ENCODE measurements at places on chromosomes 6 and 20. TPM values are rescaled to one million over a fixed set of nuclear protein-coding genes. Genes with fewer than 3 reads are reported as not detected.

COL19A1 gene
- total RNA-seq = not detected

PRDM13 gene
- total RNA-seq = 0.14 TPM

SLC17A9 gene
- 41.7 TPM for total RNA-seq

OR2B2 gene
- not detected for total RNA-seq

AURKA gene
- total RNA-seq = 103 TPM

XKR7 gene
- 2.3 TPM for total RNA-seq

UST gene
- 33.8 TPM for total RNA-seq

TPD52L2 gene
- total RNA-seq = 87.2 TPM

DNA sequence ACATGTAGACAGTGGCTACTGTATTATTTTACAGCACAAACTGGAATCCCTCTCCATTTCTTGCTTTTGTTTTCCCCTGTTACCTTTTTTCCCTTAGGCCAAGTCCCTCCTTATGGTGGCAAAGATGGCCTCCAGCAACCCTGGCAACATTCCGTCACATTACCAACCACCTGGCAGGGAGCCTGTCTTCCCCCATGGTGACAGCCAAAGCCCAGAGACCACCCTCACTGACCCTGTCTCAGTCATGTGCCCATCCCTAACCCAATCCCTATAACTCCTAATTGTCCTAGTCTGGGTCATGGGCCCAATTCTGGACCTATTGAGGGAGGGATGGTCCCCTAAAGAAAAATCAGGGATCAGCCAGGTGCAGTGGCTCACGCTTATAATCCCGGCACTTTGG is 27.6 kb downstream of the PARD6B start:
- no peak for DNase-seq

GRCh38 chr20:58692579-58693225 is at the start of gene NPEPL1:
NPEPL1 (plus strand) TSS chr20:58692800; CDS start chr20:58692901, 101 bp downstream.
- DNase-seq = peak; percentile 58

DNA sequence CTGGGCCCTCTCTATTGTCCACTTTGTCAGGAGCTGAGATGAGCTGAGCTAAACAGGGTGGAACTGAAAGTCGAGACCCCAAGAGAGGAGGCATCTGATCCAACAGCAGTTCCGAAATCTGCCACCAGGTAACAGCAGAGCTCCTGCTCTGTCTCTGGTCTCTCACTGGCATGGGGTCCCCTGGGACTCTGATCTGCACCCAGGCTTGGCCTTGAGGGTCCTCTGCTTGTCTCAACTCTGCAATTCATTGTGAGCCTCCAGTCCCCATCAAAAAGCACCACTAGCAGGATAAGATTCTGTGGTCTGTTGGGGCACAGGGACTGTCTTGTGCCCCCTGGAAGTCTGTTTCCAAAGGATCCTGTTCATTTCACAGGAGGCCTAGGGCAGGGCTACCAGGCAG is 62.5 kb upstream of the TOP1 start:
- peak; percentile 57 for DNase-seq

DNA sequence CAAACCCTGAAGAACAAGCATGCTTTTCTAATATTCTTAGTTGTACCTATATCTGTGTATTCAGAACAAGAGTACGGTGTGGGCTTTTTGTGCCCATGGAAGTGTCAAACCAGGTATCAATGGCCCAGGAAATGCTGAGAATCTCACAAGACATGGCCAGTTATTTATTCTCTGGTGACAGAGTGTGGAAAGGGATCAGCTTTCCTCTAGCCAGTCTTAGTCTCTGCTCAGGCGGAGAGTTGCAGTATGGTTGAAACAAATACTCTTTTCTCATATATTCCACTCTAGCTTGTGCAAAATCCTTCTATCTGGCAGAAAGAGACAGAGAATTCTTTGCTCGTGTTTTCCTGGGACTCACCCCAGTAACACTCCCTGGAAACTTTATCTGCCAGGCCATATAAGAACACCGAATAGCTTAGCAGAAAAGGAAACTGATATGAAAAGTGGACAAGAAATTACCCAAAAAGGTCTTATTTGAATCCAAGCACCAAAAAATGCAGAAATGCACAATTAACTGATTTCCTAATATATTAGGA is 173.3 kb upstream of the RSPO3 start:
- DNase-seq = no peak

DNA sequence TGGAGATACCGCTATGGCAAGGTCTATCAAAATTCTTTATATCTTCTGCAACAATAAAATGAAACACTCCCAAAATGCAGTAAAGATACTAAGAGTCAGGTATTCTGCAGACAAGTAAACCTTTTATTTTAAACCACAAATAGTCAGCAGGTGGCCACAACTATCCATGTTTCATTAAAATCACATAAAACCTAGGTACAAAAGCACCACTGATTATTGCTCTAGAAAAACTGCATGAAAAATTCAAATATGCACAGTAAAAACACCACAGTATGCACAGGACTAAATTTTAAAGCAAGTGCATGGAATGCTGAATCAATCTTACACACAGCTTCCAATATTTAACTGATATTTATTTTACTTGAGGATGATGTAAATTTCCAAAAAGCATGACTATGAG is 33.3 kb downstream of the HMGN3 start:
- DNase-seq = no peak

- no peak for DNase-seq
Measured at GRCh38 chr6:159201336-159201735, 32.1 kb downstream of the FNDC1 start.

DNA sequence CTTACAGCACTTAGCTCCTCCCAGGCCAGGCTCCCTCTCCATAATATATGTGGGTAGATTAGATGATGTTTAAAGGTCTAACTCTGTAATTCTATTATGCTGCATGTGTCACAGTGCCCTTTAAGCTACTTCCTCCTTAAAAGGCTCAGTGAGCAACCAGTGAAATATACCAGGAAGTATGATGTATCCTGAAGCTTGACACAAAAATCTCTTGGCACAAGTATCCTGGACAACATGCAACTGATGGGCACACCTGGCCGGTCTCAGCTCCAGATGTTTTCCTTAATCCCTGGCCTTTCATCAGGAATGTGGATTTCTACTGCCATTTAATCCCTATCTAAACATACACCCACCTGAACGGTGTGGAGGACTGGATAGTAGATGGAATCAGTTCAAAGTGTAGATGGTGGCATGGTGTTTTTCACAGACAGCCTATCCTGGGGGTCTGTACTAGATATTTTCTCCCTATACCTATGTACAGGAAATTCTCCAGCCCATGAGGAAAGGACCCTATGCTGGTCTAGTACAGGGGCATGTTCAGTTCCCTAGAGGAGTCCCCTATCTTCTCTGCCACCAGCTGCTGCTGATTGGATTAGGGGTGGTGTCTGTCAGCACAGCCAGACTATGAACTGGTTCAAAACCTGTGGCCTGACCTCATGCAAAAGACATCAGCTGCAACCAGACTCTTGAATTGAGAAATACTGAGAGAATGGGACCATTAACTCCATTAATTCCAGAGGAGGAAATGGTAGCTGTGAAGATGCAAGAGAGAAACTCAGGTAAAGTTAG is 59.4 kb upstream of the CITED2 start:
- no peak for DNase-seq

- DNase-seq = peak; percentile 55
Measured at GRCh38 chr6:33702345-33702977, 9.0 kb downstream of the UQCC2 start.

DNA sequence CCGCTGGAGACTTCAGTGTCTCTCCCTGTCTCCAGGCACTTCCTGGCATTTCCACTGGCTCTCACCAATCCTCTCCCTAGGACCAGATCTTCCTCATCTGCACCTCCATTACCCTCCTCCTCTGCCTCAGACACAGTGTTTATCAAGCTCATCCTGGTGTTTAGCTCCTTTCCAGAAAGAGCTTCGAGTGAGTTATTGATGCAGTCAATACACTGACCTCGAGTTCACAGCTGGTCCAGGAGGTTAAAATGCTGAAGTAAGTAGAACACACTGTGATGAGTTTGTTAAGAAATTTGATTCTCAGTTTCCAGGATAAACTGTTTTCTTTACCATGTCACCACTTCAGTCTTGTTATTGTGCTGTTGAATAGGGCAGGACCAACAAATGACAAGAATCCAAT is 42.1 kb upstream of the ARMC2 start:
- DNase-seq = no peak

- no peak for DNase-seq
Measured at GRCh38 chr20:145877-146276, 3.5 kb downstream of the DEFB126 start.

- DNase-seq = no peak
Measured at GRCh38 chr20:51340451-51340840, 202.1 kb downstream of the NFATC2 start.

GRCh38 chr20:50519036-50519762 is 9.0 kb downstream of the PTPN1 start:
- no peak for DNase-seq

- DNase-seq = peak; percentile 84
Measured at GRCh38 chr6:29553268-29554057, 6.1 kb downstream of the UBD start.

DNA sequence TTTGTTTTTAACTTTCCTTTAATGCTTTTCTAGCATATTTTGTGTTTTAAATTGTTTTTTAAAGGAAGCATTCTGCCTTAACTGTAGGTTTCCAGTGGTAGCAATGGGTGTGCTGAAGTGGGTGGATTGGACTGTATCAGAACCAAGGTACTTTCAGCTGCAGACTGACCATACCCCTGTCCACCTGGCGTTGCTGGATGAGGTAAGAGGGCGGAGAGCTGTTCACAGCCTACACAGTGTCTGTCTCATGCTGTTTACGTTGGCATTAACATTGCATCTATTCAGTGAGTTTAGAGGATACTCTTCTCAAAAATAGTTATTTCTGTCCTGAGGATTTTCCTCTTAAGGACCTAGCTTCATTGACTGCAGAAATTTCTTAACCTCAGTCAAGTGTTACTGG is 11.9 kb downstream of the NELFCD start:
- DNase-seq = no peak

- DNase-seq = no peak
Measured at GRCh38 chr6:14277405-14277930, 159.9 kb downstream of the CD83 start.

DNA sequence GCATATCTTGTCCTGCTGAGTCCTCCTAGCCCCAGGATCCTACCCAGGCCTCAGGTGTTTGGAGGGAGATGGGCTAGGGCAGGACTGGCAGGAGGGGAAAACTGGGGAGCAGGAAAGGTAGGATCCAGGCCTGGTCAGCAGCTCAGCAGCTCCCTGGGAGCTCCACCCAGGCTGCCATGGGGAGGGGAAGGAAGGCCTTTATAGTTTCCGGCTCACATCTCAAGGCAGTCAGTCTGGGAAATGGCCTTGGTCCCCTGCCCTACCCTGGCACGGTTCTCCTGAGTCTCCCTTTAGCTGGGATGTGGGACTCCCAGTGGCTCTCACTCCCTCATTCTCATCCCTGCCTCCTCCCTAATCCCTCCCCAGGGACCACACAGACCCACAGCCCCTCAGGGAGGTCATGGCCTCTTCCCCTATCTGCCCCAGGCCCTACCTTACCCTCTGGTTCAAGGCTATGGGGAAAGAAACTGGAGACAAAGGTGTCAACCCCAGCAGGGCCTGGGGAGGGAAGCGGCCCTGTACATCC is 1.6 kb downstream of the SLC44A4 start:
- DNase-seq = no peak
